ENCODE measurements at places on chromosomes 12 and 14.
A peak's percentile ranks its signal among the peaks of the same experiment; 100 is the strongest.

- DNase-seq = no peak
These were observed 186.9 kb upstream of the PLEKHA5 start for GRCh38 chr12:18942669-18943068.

DNA sequence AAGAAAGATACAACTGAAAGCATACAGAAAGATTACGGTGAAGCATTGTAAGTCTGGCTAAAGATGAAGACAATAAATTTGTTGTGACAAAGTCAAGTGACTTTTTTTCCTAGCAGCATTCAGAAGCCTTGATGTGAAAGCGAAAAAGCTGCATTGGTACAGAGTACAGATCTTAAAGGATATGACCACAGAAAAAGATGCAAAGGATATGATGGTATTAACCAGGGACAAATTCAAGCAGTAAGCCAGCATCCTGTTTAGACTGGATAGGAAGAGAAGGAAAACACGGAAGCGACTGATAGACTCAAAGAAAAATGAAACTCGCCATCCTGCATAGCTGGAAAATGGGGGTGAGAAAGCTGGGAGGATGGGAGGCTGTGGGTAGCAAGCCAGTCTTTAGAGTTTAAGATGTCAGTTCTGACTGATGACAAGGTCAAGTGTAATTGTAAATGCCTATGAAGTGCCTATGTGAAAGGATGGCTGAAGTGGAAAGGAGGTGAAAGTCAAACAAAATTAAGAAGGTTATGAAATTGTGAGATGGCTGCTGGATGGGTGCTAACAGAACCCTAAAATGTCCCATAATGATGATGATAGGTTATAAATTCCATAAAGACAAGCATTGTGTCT lies 92.4 kb downstream of the PHLDA1 start:
- DNase-seq = no peak

GRCh38 chr14:58298477-58299400 lies at the start of gene ARID4A:
TSS of gene ARID4A (plus strand) at chr14:58298555. CDS start at chr14:58299855, 1,300 bp downstream.
- DNase-seq = peak; percentile 13

DNA sequence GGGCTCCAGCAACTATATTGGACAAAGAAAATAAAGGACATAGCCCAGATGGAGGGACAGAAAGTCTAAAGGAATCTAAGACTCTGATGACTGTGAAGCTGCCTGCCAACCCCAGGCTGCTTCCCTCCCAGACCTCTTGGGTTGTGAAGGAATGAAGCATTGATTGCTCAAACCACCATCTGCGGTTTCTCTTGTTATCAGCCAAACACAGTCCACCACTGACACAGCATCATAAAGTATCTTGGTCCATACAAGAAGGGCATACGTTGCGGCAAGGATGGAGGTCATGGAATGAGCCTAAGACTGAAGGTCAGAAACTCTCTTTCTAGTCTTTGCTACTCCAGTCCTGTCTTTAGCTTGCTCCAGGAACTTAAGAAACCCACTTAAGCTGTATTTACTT lies 58.5 kb upstream of the PLXNC1 start:
- peak; percentile 85 for DNase-seq

- no peak for DNase-seq
These were observed 2.8 kb downstream of the GPR19 start for GRCh38 chr12:12693111-12693671.

- peak; percentile 24 for DNase-seq
These were observed 4.2 kb upstream of the AAAS start for GRCh38 chr12:53325511-53326061.

DNA sequence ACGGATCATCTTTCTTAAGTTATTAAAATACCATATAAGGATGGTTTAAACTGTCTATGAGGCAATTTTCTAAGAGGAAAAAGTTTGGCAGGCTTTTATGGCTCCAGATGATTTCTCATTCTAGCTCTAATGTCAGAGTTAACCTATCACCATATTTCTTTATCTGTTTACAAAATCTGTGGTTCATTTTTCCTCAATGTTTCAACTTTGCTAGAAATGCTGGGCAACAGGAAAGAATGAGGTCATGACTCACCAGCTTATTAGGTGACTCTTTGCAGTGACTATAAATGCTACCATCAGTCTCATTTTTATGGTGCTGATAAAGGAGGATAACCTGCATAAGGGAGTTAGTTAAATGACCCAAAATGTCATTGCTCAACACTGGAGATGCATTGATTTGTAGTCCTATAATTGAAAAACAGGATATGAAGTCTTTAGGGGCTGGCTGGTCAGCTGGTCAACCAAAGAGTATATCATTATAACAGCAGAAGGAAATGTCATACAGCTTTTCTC lies 45.3 kb upstream of the RAP1B start:
- peak; percentile 95 for DNase-seq

DNA sequence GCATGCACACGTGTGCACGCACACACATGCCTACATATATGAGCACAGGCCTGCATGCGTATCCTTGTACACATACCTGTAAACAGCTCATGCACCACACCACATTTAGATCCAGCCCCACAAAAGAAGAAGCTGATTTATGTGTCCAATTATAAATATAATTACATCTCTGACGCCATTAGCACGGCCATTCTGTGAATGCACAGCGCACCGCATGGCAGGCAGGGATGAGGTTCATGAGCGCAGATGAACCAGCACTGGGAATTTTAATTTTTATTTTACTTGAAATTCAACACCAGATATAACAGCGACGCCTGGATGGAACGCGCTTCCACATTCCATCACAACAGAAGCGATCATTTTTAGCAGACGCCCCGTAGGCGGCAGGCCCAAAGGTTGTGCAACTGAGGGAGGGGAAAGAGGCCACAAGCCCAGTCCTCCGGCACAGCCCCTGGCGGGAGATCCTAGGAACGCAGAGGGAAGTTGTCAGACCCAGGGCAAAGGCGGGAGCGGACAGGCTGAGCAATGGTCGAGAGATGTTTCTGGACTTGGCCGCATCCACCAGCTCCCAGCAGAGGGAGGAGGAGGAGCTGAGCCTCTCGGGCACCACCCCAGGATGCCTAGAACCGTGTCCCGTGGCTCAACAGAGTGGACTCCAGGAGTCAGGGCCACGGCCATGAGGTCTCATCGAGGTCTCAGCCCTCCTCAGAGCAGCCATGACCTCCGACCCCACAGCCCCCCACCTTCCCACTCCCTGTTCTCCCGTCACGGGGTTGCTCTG lies 37.9 kb upstream of the GALNT9 start:
- DNase-seq = no peak

DNA sequence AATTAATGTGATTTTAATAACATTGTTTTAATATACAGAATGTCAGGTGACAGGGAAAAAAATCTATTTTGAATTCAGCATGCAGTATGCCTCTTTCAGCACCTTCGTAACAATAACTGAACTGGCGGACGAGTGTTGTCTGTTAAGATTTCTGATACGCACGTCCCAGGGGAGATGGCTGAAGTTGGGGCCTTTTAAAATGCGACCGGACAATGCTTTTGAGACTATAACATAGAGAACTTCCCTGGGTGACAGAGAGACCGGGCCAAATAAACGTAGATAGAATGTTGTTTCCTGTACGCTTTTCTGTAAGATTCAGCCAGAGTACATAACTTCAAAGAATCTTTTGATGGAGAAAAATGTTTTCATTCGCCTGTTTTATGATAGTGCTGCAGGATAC lies 239.7 kb downstream of the EGLN3 start:
- no peak for DNase-seq

DNA sequence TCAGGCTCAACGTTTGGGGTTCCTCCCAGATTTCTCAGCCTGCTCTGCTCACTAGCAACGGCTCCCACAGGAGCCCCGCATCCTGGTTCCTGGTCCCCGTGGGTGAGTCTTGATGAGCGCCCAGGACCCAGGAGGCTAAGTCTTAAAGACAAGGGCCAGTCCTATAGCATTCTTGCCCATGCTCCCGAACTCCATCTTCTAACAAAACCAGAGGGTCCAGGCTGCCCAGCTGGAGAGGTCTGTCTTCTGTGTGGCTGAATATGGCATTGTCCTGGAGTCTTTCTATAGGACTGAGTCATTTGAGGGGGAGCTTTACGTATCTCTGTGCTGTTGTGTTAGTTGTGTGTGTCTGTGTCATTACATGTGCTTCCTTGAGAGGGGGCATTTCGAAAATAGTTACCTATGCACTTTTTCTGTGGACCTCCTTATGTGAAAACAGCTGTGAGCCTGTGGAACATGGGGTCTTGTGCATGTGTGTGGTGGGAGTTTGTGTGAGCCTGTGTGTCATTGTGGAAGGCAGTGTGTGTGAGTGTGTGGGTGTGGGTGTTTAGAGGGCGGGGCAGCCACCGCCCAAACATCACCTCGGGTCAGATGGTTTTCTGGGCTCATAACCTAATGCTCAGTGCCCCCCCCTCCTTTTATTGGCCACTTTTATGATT lies 9.1 kb upstream of the TBX5 start:
- peak; percentile 53 for DNase-seq

DNA sequence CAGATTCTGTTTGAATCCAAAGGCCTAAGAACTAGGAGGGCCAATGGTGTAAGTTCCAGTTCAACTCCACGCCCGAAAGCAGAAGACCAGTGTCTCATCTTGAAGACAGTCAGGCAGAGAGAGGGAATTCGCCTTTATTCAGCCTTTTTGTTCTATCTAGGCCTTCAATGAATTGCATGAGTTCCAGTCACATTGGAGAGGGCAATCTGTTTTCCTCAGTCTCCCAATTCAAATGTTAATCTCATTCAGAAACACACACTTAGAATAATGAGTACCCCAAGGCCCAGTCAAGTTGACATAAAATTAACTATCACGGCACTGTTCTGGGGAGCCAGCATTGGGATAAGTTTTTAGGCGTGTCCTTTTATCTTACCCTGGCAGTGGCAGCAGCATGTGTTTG lies 65.8 kb downstream of the C14orf39 start:
- DNase-seq = no peak
